ENCODE measurements at places on chromosomes 2 and 18. TPM values are rescaled to one million over a fixed set of nuclear protein-coding genes. Genes with fewer than 3 reads are reported as not detected.

The SCTR gene
- not detected for total RNA-seq

The PSMD14 gene
- total RNA-seq, result 52.3 TPM

The RFTN2 gene
- 3.6 TPM for total RNA-seq

The PCARE gene
- not detected for total RNA-seq

The MOCOS gene
- total RNA-seq, result 2.2 TPM

All from bronchial smooth muscle cell (primary cell).